ENCODE measurements at places on chromosomes 4 and X.

- no peak for DNase-seq
Observed at GRCh38 chrX:70169281-70169680, 8.0 kb upstream of the DGAT2L6 start.

DNA sequence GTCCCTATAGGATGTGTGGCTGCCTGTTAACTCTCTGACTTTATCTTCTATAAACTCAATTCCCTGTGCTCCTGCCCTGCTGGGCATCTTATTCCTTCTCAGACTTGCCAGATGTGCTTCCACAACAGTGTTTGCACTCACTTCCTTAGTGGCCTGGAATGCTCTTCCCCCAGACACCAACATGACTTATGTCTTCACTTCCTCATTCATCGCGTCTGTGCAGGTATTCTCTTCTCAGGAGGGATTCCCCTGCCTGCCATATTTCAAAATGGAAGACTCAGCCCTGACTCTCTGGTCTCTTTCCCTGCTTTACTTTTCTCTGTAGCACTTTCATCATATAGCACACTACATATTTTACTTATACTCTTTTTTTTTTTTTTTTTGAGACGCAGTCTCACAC lies 344.0 kb downstream of the CENPC start:
- no peak for DNase-seq

GRCh38 chr4:94462572-94462971 lies 10.8 kb downstream of the PDLIM5 start:
- DNase-seq, result no peak

DNA sequence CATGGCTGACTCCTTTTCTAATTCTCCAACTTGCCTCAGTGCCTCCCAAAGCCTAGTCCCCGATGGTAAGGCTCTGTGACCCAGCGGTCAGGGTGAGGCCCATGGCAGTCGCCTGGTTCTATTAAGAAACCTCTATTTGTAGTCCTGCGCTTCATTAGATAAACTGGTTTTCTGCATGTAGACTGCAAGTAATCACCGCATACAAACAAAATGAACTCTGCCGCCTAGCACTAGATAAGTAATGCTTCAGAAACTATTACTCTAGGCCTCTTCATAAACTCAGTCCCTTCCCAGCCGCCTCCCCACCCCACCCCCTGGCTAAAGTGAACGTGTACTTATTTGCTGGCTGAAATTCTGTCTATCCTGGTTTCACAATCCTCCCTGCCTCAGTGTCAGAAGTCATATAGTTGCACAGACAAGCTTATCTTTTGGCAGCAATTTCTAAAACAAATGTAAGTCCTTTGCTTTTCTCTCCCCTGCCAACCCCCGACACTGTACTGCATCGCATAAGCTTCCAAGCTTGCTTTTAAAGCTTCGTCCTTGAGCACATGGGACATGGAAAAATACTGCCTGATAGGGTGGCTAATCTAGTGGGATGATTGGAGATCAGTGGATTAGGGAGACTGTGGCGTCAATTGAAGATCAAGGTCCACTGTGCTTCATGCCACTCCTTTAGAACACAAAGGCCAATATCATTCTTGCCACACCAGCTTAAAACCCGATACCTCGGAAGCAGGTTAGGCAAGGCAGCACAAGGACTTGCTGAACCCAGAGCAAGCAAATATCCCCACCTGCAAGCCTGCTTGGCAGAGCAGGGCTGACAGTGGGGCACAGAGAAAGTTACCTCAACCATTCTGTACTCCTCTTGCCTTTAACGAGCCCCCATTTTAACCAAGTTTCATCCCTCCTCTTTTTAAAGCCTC lies 125.8 kb downstream of the IRF2 start:
- peak; percentile 94 for DNase-seq

DNA sequence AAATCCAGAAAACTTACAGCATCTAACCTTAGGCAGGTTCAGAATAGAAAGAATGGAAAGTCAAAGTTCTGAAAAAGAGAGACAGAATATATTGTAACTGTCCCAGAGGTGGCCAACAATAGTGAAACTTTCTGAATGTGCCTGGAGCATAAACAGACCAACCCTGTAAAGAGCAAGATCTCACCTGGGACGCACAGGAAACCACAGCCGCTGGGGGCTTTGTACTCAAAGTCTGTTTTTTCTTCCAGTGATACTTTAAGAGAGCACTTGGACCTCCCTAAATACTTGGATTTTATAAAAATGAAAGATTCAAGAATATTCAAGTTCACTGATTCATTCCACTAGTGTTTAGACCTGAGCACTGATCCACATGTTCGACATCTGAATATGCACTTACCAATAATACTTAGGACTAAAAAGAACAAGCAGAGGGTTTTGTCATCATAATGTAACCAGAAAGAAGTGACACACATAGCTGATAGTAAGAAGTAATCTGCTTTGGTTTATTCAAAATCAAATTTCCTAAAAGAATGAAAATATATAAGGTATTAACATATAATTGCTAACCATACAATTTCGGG lies 35.3 kb downstream of the ARAP2 start:
- no peak for DNase-seq

DNA sequence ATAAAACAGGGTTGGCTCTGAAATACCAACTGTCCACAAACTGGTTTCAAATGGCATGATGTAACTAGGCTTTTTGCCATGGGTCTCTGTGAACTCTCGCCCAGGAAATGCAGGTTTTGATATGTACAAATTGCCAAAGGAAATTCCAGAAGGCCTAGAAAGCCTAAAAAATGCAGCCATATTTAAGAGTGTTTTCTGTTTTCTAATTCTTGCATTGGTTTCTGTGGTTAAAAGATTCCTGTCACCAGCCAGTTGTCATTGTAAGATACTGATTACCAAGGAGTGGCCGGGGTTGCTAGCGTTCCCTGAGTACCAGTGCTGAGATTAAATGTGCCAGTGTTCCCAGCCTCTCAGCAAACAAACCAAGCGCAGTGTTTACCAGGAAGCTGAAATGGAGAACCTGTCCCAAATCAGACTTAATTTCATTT lies 53.9 kb upstream of the SORBS2 start:
- peak; percentile 73 for DNase-seq

DNA sequence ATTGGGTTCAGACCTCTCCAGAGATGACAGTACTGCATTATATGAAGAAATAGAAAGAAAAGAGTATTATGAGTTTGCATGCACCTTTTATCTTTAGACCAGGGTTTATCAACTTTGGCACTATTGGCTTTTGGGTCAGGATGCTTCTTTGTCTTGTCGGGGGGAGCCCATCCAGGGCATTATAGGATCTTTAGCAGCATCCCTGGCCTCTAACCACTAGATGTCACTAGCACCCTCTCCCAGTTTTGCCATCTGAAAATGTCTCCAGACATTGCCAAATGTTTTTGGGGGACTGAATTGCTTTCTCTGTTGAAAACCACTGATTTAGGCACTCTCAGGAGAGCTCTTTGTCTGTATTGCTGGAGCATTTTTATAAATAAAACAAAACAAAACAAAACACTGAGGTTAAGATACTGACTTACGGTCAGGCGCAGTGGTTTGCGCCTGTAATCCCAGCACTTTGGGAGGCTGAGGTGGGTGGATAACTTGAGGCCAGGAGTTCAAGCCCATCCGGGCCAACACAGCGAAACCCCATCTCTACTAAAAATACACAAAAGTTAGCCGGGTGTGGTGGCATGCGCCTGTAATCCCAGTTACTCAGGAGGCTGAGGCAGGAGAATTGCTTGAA lies 23.6 kb downstream of the CA5B start:
- DNase-seq, result peak; percentile 38

DNA sequence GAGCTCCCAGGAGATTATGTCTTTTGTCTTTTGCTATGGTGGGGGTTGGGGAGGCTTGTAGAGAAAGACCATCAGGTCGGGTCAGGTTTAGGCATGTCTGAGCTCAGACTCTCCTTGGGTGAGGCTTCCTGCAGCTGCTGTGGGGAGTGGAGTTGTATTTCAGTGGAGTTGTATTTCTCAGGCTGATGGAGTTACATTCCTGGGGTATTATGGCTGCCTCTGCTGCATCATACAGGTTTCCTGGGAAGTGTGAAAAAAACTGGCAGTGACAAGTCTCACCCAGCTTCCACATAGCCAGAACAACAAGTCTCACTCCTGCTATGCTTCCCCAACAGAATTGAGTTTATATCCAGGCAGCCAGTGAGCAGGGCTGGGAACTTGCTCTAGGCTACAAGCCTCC lies 119.3 kb downstream of the VSIG4 start:
- DNase-seq, result no peak

- no peak for DNase-seq
Observed at GRCh38 chr4:124943938-124944337, 231.4 kb upstream of the ANKRD50 start.

DNA sequence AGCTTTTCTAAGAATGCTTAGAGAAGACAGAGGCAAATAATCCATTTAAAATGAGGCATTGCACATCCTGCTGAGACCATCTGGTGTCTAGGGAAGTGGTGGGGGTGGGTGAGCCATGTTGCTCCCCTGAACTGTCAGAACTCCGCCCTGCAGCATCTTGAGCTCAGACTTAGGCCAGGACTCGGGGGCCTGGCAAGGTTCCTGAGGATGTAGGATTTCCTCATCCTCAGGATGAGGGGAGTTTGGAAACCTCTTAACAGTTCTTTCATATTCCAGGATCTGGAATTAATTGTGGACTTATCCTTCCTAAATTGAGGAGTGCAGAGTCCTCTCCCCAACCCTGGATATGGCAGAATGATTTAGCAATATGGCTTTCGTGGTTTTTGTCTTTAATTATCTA lies 6.6 kb downstream of the TLL1 start:
- no peak for DNase-seq

GRCh38 chr4:155544547-155544946 lies 122.1 kb upstream of the GUCY1A1 start:
- no peak for DNase-seq

- no peak for DNase-seq
Observed at GRCh38 chrX:11197671-11198070, 86.5 kb downstream of the HCCS start.

GRCh38 chrX:110435196-110435595 lies 76.5 kb downstream of the RTL9 start:
- no peak for DNase-seq

DNA sequence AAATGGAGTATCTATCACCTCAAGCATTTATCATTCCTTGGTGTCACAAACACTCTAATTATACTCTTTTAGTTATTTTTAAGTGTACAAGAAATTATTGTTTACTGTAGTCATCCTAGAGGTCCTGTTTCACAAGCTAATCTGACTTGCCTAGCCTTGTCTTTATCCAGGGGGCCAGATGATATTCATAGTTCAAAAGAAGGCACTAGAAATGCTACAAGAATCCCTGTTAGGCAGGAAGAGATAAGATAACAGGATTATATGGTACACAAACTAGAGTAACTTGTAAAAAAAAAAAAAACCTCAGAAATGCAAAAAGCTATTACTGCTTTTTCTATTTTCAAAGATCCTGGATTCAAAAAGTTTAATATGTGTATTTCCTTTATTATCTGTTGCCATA lies 95.8 kb downstream of the MBNL3 start:
- DNase-seq, result no peak

DNA sequence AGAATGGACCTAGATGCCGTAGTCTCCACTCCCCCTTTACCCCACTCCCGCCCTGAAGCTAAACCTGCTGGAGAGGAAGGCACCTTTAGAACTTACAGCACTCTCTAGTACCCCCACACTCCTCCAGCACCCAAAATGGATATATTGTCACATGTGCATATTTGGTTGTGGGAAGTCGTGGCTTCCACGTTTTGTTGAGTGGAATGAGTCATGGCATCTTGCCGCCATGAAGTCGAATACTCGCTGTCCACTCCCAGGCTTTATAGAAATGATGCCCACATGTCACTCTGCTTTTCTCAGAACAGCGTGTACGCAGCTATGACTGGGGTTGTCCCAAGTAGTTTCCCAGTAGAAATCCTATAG lies 545 bp downstream of the ABCE1 start:
- DNase-seq, result peak; percentile 41

DNA sequence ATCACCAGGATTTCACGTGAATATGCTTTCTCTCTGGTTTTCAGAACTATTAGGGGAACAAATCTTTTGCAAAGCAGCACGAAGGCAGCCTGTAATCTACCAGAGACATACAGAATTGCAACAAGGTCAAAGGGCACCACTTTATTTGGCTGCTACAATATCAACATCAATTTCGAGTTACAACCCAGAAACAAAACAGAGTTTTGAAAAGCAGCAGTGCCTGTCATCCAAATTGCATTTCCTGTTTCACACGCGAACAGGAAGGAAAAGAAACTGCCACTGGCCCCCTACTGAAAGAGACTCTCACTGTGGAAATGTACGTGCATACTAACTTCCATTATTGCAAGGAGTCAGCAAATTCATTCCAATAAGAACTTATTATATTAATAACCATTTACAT lies 17.1 kb upstream of the C1QTNF7 start:
- peak; percentile 40 for DNase-seq

DNA sequence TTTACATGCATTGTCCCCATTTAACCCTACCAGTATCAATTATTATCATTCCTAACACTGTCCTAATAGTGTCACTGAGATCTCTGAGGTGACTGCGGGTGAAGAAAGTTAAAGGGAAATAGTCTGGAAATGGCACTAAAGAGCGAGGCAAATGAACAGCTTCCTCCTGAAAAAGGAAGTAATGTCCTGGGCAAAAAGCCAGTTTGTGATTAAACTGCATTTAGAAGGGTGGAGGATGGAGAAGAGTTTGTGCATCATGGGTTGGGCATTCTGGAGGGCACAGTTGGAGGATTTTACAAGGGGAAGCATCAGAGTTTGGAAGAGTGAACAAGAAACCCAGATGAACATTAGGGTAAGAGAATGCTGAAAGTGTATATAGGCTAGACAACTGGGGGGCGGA lies 60.5 kb upstream of the SLC25A4 start:
- DNase-seq, result no peak

DNA sequence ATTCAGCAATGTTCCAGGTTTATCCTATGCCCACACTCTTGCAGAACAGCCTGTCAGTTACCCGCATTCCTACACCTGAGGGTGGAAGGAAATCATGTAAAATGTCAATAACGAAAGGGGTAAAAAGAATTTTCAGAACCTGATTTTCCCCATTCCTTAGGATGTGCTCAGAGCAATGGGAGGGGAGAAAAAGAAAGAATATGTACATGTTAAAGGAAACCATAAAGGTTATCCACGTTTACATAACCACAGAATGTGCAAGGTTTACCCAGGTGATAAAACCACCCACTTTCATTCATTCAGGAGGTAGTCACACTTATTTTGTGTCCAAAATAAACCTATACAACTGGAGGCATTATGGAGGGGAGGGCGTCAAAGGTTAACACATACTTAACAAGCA lies 335.5 kb downstream of the ZNF674 start:
- no peak for DNase-seq

DNA sequence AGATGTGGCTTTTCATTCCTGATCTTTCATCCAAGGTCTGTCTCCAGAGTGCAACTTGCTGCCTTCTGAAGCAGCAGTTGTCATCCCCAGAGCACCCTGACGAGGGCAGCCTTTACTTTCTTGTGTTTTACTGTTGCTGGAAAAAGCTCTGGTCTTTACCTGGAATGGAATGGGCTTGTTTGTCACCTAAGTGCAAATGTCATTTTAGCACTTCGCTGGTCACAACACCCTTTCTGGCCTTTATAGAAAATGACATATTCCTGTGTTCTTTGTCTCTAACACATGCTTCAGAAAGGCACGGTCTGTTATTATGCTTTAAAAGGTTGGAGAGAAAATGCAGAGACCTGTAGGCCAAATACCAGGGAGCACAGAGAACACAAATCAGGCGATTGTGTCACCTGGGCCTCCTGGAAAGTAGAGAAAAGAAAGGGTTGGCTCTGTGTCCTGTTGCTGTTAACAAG lies 332.7 kb upstream of the IGFBP7 start:
- peak; percentile 40 for DNase-seq

GRCh38 chr4:9929111-9929510 lies 92.2 kb downstream of the SLC2A9 start:
- no peak for DNase-seq
